ENCODE measurements at places on chromosomes 5 and 9.
A peak's percentile ranks its signal among the peaks of the same experiment; 100 is the strongest.

DNA sequence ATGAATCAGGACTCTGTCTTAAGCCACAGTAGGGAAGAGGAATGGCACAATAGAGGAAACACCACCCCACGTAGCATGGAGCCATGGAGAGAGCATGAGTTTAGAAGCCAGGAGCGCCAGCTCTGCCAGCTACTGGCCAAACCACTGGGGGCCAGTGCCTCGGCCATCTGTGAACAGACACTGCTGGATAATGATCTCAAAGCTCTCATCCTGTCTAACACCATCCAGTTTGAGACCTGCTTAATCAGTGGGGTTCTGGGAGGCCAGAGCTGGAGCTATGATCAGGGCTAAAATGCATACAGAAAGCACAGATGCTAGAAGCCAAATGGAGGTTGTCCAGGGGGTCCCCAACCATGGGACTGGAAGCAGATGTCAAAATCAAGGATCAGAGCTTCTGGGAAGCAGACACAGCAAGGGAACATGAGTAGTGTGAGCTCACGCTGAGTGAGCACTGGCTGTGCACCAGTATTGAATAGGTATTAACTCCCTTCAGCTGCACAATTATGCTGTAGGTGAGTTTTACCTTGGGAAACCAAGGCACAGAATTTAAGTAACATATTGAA lies 92.7 kb downstream of the KCNIP1 start:
- no peak for DNase-seq

DNA sequence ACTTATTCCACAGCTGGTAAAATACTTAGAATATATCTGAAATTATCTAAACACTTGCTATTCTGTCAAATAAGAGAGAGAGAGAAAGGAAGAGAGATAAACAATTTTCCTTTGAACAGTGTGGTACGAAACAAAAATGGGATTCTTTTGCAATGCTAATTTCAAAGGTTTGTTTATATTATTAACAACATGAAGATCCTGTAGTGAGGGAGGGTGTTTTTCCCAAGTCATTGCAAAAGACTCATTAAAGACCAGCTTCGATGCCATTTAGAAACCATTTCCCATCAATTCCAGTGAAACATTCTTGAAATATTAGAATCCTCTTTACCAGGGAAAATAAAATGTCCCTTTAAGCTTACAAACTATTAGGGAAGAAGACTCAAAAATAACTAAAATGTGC lies 505.4 kb downstream of the SEMA5A start:
- no peak for DNase-seq

DNA sequence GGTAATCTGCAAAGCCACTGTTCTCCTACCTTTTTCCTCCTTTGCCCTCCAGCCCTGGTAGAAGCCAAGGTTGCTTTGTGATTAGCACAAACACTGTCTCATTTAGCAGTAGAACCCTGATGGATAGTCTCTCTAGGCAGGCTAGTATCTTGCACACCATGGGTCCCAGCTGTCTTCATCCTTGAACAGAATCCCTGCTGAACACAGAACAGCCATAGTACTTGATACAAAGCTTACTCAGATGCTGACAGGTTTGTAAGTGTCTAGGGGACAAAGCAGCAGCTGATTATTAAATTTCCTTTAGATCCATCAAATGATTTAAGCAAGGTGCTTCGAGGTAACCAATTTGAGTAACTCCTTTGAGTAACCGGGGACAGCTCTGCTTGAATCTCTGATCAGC lies 163.7 kb upstream of the PPP1R2B start:
- DNase-seq: no peak

- no peak for DNase-seq
Observed at GRCh38 chr9:132983491-132984201, 5.2 kb downstream of the GFI1B start.

GRCh38 chr9:70085241-70085640 lies 41.6 kb downstream of the MAMDC2 start:
- DNase-seq: no peak

DNA sequence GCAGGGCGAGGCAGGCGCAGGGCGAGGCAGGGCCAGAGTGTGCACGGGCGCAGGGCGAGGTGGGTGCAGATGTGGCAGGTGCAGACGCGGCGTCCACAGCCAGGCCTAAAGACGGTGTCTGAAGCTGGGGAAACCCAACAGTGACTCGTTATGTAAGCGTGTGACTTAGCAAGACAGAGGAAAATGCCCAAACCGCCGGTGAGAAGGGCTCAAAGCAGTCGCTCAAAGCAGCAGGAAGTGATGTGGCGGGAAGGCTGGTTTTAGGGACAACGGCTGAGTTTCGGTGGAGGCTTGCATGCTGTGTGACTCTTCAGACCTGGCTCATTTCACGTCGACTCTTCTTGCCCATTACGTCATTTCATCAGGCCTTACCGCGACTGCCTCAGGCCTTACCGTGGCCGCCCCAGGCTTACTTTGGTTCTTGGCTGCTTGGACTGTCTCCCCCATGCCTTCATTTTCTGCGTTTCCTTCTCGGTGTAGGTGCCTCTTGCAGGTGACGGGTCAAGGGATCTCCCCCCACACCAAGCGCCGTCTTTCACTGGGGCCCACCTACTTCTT lies 50.5 kb upstream of the EXOC3 start:
- DNase-seq: peak; percentile 91

GRCh38 chr5:2158109-2158508 lies 275.4 kb upstream of the IRX4 start:
- DNase-seq: no peak

GRCh38 chr9:105194234-105194633 lies 50.2 kb upstream of the SLC44A1 start:
- DNase-seq: no peak

- DNase-seq: no peak
Observed at GRCh38 chr5:157548513-157549282, 26.9 kb downstream of the ADAM19 start.

DNA sequence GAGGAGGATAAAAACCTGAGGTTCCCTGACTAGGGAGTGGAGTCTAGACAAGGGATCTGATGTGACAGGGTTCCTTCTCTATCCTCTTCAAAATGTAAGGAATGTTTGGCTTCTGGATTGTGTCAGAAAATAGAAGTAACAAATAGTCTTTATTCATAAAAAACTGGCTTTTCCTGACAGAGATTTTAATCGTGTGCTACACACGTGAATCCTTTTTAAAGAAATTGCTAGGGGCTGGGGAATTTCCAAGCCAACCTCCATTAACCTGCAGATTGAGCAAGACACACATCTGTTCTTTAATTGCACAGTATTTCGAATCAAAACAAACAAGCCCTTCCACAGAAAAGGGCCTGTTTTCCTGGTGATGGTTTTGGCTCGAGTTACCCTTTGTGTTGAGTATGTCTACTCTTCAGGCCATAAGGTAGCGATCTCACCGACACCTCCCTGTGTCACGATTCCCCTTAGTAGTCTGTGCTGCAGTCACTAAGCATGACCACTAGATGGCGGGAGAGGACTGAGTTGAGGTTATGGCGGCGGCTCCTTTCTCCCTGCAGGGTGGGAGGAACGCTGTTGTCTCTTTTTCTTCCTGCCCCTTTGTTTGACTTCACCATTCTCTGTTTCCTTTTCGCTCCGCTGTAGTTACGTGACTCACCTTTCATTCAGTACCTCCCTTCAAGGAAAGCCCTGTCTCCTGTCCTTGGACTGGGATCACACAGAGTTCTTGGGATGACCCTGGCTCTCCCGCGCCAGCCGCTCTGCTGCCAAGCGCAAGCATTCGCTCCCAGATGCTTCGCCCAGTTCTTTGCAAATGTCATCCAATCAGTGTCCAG lies 137.1 kb upstream of the SLC24A2 start:
- DNase-seq: peak; percentile 45

- DNase-seq: no peak
Observed at GRCh38 chr5:6405591-6405990, 27.2 kb upstream of the MED10 start.

- DNase-seq: no peak
Observed at GRCh38 chr9:85079349-85079748, 409.8 kb downstream of the NTRK2 start.

GRCh38 chr5:150402229-150402773 lies 10.4 kb downstream of the CD74 start:
- no peak for DNase-seq

DNA sequence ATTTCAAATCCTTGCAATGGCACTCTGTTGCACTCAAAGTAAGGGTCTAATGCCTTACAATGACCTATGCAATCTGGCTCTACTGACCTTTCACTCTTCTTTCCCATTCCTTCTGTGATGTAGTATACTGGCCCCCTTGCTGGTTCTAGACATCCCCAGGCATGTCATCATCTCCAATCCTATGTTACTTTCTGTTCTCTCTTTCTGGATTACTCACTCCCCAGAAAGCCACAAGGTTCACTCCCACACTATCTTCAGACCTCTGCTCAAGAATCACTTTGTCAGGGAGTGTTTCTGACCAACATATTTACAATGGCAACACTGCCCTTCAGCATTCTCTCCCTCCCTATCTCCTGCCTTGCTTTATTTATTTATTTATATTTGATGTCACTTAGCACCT lies 802.2 kb upstream of the WWC1 start:
- DNase-seq: no peak

GRCh38 chr9:79613145-79613544 lies 41.4 kb downstream of the TLE4 start:
- DNase-seq: peak; percentile 44

DNA sequence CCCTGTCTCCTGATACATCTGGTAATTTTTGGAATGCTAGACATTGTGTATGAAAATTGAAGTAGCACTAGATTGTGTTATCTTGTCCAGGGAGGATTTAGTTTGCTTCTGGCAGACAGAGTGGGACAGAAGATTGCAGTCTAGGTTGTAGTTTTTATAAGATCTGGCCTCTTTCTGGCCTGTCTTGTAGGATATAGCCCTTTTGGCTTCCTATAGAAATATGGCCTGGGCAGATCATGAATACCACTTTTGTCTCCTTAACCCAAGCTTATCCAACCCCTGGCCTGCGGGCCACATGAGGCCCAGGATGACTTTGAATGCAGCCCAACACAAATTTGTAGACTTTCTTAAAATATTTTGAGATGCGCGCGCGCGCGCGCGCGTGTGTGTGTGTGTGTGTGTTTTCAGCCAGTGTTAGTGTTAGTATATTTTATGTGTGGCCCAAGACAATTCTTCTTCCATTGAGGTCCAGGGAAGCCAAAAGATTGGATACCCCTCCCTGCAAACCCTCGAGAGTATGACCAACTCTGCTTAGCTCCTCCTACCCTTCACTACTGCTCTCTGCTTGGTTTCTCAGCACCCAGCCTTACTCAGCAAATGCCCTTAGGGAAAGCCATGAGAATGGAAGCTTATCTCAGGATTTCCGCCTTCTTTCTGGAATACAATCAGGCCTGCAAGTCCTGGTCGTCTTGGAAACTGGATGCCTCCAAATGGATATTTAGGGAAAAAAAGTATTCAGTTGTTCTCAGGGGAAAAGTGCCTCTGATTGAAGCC lies 26.5 kb downstream of the ANKRD33B start:
- DNase-seq: no peak

GRCh38 chr9:109769250-109769649 lies 10.7 kb upstream of the PALM2AKAP2 start:
- DNase-seq: no peak

DNA sequence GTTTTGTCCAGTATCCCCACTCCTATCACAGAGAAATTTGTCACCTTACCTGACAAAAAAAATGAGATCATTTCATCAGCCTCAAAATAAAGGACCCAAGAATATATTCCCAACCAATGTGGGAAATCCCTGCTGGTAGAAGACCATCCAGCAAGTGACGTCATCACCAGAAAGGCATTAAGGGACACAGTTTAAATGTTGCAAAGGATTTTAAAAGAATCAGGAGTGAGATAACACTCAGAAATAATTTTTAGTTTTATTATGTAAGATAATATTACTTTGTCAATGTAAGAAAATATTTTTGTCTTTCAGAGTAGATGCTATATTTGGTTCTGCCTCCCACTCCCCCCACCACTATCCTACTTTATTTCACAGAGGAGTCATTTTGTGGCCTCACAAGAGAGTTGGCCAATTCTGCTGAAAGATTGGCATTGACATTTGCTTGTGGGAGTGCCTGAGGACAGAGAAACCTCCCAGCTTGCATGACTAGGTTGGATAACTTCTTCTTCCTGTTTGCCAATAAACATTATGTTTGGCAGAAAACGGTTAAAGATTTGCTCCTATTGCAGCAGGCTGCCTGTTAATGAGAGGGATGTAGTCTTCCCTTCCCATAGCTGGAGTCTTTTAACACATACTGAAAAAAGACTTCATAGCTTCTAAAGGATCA lies 288.6 kb upstream of the DAB2 start:
- DNase-seq: peak; percentile 89

DNA sequence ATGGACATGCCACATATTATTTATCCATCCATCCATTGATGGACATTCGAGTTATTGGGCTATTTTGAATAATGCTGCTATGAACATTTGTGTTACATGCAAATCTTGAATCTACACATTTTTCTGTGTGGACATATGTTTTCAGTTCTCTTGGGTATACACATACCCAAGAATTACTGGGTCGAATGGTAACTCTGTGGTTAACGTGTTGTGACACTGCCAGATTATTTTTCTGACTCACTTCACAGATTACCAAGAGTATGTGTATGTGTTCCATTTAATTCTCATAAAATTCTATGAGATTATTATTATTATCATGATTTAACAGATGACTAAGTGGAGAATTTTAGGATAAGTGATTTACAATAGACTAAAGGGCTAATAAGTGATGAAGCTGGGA lies 26.7 kb downstream of the CYFIP2 start:
- no peak for DNase-seq

DNA sequence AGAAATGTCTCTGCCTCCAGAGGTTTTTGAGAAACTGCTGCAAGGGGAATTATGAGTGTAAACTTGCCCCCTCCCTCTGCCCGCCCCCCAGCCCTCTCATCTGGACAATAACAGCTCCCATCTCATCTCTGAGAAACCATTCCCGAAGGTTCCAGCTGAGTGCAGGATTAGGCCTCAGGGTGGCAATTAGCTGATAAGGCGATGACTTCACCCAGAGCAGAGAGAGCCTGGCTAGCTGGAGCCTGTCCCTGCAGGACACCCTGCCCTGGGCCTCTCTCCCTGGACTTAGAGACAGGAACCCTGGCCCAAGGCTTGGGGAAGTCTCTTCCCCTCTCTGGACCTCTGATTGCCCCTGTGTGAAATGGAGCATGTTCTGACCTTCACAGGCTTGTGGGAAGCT lies 45.7 kb upstream of the HAND1 start:
- DNase-seq: no peak

DNA sequence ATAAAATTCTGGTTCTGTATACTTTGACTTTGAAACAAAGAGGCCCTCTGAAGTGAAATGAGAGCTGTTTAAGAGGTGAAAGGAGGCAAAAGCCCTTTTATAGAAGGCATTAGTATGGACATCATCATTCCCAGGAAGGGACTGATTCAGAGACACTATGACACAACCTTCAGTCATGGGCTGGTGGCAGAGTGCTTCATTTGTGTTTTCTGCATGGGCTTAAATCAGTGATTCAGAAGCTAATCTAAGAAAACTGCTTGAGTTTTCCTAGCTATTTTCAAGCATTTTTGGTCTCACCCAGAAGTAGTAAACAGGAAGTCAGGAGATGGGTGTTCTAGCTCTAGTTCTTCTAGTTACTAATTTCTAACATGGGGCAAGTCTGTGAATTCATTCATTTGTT lies 288.9 kb downstream of the TRPM3 start:
- DNase-seq: no peak

- DNase-seq: no peak
Observed at GRCh38 chr9:134737842-134738580, 96.4 kb downstream of the COL5A1 start.

- DNase-seq: no peak
Observed at GRCh38 chr9:105835721-105836120, 141.4 kb downstream of the TMEM38B start.

Measured in HL-60 (cell line).